ENCODE measurements at places on chromosomes 3 and 15.

DNA sequence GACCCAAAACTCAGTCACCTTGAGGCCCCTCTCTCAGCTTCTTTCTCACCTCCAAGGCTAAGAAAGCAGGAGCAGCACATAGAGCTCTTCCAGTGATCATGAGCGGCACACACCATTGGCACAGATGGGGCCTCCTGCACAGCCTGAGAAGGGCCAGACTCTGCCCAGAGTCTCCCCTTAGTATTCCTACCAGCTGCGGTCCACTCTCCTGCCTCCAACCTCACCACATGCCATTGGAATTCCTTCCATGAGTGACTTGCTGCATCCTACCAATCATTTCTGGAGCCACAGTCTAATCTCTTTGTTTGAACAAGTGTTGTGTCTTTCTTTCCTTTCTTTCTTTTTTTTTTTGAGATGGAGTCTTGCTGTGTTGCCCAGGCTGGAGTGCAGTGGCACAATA is 39.3 kb downstream of the CDCP1 start:
- DNase-seq, result no peak

GRCh38 chr15:38758043-38758442 is 193.4 kb upstream of the RASGRP1 start:
- no peak for DNase-seq

GRCh38 chr15:60838206-60838605 is 359.3 kb upstream of the ICE2 start:
- DNase-seq, result no peak

DNA sequence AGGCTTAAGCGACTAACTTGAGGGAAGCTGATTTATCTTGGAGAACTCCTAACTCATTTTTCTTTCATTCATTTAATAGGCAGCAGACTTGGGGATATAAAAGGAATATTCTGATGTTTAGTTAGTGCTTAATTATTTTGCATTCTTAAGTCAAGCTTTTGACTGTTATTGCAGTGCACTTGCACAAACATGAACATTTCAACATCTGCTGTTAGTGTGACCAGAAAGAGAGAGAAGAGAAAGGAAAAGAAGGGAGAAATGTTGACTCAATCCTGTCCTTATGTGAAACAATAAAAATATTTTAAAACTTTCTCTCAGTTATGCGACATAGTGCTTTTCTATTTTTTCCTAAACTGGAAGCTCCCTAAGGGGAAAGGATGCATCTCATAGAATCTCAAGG is 507.8 kb downstream of the LPP start:
- DNase-seq, result no peak

DNA sequence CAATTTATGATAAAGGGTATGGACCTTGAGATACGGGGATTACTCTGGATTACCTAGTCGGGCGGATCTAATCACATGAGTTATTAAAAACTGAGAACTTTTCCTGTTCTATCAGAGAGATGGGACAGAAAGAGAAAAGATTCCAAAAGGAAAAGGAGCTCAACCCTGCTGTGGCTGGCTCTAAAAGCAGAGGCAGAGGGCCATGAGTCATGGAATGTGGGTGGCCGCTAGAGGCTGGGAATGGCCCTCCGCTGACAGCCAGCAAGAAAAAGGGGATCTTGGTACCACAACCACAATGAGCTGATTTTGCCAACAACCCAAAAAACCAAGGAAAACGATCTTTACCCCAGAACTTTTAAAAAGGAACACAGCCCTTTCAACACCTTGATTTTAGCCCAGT is 210.0 kb downstream of the MAGI1 start:
- no peak for DNase-seq

DNA sequence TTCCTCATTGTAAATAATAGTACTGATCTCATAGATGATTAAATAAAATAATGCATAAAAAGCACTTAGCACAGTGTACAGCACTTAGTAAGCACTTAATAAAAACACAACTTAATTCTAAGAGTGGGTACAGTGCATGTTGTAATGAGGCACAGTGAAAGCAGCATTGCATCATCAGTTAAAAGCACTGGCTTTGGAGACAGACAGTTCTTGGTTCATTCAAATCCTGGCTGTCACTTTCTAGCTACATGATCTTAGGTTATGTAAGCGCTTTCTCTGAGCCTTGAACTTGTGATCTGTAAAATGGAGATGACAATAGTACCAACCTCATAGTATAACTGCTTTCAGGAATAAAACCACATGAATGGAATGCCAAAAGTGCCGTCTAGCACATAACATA is 151.5 kb downstream of the DPH6 start:
- no peak for DNase-seq

GRCh38 chr3:132723024-132723950 is 1.1 kb upstream of the NPHP3 start:
- no peak for DNase-seq

GRCh38 chr15:58274885-58275284 is 136.7 kb downstream of the AQP9 start:
- DNase-seq, result no peak

- no peak for DNase-seq
Measured at GRCh38 chr3:112736386-112736785, 95.4 kb upstream of the CCDC80 start.

DNA sequence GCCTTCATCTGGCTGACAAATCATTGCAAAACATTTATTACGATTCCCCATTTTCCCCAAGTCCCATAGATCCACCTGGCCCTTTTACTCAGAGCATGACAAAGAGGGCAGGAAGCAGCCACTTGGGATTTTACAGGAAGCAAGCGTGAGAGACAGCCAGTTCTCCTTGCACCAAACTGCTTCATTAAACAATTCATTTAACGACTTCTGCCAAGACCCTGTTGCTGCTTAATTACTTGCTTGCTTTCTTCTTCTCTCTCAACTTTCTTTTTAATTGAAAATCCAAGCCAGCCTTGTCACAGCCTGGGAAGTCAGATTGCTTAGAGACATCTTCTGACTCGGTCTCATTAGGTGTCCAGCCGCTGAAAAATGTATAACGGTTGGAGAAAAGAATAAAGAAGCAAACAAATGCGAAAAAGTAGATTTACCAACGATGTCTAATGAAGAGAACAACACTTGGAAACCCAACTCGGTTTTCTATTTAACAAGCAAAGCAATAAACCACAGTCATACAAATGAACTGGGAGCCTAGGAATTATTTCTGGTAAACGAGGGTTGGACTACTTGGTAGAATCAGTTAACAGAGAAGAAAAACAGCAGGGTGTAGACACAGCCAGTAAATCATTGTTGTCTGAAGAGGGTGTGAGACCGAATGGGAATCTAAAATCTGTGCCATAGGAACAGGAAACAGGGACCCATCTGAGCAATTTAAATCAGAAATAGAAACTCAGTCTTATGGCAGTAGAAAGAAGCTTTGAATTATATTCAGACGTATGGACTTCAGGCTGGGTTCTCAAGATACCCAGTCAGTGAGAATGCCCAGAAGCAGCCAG is 298.3 kb downstream of the LRRC3B start:
- no peak for DNase-seq

GRCh38 chr3:33746416-33747116 is 28.5 kb upstream of the CLASP2 start:
- DNase-seq, result no peak

DNA sequence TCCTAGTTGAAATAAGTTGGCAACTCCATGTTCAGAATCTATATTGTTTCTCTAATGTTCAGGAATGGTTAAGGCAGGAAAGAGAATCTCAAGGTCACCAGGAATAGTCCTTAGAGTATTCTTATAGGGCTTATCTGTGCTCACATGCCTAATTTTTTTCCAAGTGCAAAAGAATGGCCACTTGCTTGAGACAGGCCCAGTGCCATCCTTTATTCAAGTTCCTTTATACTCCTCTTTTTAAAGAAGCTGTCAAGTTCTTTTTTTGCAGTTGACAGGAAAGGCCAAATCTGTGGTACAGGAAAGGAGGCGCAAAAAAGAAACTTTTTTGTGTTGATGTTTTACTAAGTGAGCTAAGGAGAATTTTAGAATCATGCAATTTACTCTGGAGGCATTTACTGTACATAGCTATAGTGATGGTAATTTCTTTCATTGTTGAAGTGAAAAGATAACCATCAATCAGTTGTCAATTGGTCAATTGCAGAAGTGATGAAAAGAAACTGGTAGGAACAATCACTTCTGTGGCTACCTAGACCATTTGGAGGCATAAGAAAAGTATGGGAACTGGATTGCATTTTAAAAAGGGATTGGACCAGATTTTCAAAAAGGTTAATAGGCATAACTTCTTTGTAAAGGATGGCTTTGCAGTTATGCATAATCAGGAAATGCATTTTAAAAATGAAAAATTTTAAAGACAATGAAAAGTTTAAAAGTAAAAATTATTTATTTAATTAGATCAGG is 102.5 kb upstream of the SOX2 start:
- no peak for DNase-seq

DNA sequence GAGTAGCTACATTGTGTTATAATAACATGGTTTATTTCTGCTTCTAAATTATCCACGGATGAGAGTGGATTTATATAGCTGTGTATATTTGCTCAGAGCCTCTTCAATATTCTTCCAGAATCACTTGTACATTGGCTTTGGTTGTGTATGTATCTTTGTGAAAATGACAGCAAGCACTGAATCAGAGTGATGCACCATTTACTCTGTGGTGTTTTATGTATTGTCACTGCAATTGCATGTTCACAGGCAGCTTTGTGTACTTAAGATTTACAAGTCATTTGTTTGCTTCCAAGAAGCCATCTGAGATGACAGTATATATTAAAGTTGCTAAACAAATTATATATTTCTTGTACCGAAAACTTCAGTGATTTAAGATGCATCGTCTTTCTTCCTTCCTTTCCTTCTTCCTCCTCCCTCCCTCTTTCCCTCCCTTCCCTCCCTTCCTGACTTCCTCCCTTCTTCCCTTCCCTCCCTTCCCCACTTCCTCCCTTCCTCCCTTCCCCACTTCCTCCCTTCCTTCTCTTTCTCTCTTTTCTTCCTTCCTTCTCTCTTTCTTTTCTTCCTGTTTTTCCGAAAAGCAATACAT is 362.3 kb upstream of the GOLIM4 start:
- no peak for DNase-seq

GRCh38 chr3:24802614-24803013 is 308.0 kb upstream of the THRB start:
- no peak for DNase-seq

DNA sequence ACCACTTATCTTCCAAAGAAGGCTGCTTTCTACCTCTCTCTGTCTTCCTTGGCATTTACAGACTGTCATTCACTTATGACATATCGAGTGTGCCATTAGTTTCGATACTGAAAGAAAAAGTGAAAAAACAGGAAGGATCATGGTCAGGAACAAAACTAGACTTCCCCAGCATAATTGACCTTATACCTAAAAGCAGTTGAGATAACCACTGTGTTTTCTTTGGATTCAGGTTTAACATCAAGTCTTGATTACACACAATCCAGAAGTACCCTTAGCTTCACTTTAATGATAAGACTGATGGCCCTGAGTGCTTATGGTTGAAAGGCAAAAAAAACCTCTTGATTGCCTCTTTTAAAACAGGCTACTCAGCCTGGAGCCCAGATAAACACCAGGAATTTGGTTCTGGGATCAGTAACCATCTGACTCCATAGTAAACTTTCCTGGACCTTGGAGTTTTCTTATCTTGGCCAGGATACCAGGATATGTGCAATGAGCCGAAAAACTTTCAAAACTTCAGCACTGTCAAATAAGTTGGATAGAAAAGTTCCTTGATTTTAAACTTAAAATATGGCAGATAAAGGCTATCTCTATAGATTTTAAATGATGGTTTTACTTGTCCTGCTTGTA is 5.0 kb upstream of the UACA start:
- no peak for DNase-seq

GRCh38 chr3:179476215-179476614 is 24.9 kb upstream of the GNB4 start:
- no peak for DNase-seq

DNA sequence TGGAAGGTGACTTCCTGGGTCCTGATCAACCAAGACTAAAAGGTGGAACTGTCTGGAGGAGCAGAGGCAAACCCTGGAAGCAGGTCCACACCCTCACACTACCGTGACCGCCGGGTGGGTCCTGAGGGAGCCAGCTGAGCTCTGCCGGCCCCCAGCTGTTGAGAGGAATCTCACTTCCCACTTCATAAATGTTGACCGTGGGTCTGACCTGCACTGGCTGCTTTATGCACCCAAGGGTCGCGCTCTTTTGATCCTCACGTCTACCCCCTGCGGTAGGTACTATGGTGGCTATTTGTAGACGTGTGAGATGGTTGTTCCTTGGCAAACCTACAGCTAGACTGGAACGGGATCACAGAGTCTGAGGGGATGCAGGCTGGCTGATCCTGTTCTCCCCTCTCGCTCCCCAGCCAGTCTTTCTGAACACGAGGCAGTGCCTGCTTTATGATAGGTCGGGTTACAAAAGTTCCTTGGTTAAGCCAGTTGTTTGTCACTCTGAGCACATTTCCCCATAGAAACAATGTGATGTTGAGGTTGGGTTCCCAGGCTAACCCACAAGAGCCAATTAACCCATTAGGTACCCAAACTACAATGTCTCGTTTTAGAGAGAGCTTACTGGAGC is 113.0 kb upstream of the ETV5 start:
- no peak for DNase-seq

- DNase-seq, result no peak
Measured at GRCh38 chr3:14876921-14877333, 58.2 kb downstream of the FGD5 start.

DNA sequence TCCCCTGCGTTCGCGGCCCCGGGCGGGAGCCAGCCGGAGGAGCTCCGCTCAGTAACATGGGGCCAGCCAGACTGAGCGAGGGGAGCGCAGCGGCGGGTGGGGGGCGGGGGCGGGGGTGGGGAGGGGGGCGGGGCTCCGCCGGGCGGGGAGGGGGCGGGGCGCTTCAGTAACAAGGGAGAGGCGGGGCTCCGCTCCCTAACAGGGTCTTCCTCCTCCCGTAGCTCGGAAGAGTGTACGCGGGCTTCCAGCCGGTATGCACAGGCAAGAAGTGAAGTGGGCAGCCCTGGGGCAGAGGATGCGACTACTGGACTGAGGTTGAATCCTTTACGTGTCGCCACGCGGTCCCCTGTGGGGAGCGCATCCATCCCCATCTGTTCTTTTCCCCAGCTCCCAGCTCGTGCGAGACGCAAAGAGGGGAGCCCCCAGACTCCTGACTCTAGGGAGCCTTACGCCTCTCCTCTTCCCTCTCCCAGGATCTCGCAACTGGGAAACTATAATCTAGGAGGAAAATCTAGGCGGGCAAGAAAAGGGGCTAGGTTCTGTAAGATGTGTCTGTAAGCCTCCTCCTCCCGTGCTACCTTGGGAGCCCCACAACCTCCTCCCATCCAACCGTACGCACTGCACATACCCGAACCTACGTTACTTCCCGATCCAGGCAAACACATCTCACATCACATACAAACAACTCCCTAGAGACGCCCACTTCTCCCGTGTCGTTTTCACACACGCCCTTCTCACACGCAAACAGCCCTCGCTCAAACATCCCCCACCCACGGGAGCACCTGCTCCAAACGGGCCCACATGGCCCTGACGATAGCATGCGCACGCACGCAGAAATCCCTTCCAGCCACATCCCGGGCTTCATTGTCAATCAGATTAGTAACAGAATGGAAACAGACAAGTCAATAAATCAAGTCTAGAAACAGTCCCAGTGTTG is at the start of gene SHF:
Gene SHF, minus strand, starts transcription at position 73 of the 937 bp plus-strand sequence. Its CDS starts 15 bp downstream, at position 58.
- no peak for DNase-seq

DNA sequence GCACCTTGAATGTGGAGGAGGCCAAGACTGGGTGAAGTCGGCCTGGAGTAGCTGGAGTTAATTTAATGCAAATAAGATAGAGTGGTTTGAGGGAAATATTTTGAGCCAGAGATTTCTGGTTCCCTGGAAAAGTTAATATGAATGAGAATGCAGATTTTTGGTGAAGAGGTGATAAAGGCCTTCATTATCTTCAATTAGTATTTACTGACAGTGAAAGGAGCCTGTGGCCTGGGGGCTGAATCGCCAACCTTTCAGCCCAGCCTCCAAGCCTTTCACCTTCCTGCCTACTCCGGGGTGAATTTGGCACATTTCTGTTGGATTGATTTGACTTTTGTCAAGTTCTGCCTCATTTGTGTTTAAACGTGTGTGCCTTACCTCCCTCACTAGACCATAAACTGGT is 147.8 kb downstream of the SOX2 start:
- no peak for DNase-seq

All from omental fat pad (tissue), 4 donors.